ENCODE measurements at places on chromosomes 5 and 9.

- DNase-seq, result no peak
These were observed 165.8 kb upstream of the WWC1 start for GRCh38 chr5:168125445-168126199.

- DNase-seq, result peak; percentile 68
These were observed 1.1 kb downstream of the DNAJC21 start for GRCh38 chr5:34930462-34930844.

GRCh38 chr5:318341-318897 lies 3.1 kb upstream of the AHRR start:
- DNase-seq, result peak; percentile 95

- DNase-seq, result no peak
These were observed 151.5 kb downstream of the RGS3 start for GRCh38 chr9:113614843-113615648.

DNA sequence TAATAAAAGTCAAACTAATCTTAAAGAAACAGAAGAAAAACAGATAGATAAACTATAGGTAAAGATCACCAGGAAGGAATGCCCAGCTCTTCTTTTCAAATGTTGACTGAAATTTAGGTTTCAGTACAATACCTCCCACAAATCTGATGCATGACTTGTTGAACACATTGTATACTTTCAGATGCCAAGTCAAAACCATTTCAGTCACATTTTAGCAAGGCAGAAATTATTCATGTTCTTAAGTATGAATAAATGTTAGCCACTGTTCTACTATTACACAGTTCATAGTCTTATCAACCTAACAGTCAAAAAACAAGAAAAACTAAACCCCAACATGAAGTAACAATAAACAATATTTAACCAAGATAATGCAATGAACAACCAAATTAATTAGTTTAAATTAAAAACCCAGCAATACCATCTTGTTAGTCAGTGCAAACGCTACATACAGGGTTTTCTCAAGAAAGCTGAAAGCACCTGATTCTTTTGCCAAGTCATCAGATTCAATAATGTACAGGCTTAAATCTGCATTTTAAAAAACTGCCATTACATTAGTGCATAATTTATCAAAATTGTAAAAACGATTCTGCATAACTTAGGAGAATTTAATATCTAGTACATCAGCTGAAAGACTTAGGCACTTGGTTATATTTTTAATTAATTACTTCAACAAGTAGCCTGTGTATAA lies 20.0 kb upstream of the PDCL start:
- no peak for DNase-seq

DNA sequence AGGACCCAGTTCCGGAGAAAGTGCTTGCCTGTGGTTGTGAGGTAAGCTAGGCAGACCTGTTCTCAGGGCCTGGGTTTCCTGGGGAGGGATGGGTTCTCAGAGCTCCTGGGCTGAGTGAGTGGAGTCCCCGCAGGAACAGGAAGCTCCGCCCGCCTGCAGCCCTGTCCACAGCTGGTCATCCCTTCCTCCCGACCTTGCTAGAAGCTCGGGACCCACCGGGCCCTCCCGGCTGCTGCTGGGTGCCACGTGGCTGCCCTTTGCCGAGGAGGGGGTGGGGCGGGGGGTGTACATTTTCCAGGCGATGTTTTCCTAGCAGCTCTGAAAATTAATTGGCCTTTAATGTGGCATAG lies 198.1 kb downstream of the C9orf50 start:
- DNase-seq, result peak; percentile 28

DNA sequence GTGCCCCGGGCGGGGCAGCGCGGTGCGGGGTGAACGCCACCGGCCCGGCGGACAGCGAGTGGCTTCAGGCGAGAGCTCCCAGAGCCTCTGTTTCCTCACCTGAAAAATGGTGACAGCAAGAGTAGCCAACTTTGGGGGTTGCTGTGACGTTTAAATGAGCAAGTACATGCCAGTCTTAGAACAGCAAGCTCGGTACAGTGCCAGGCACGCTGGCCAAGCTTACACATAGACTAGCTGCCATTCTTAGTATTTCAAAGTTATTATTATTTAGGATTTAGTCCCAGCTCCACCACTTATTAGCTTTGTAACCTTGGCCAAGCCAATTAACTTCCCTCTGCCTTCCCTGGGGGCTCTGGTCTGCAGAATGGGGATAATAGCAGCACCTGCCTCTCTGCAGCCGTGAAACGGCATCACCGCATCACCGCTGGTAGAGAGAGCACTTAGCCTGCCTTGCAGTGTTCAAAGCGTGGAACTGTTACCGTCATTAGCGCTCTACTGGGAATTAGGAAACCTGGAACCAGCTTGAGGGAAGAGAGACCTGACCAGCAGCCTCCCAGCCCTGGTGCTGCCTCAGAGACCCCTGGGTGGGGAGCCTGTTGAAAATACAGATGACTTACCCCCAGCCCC lies at the start of gene C9orf50:
TSS of gene C9orf50 (minus strand) at position 433 of the 627 bp plus-strand sequence. CDS start 527 bp downstream, outside the sequence.
- DNase-seq, result no peak

- DNase-seq, result peak; percentile 82
These were observed at the start of gene TEX10 for GRCh38 chr9:100352727-100353505. Gene TEX10, minus strand, starts transcription at chr9:100352942. Its CDS starts 3,579 bp downstream, at chr9:100349363.

- no peak for DNase-seq
These were observed 2.7 kb upstream of the AGTPBP1 start for GRCh38 chr9:85744480-85744879.

- peak; percentile 88 for DNase-seq
These were observed 240.7 kb downstream of the CSNK1G3 start for GRCh38 chr5:123752552-123753179.

DNA sequence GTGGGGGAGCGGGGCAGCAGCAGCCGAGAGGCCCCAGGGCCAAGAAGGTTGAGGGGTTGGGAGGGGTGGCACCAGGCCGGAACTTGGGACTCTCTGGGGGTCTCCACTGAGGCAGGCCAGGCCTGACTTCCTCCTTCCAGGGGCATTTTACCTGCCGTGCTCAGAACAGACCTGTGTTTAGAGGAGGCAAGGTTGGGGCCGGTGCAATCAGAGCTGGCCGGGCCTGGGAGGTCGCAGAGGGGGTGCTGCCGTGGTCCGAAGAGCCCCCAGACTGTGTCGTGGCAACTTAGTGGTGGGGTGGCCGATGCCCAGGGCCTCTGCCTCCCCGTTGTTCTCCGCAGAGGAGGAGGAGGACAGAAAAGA lies 21.8 kb downstream of the GLT6D1 start:
- DNase-seq, result no peak

DNA sequence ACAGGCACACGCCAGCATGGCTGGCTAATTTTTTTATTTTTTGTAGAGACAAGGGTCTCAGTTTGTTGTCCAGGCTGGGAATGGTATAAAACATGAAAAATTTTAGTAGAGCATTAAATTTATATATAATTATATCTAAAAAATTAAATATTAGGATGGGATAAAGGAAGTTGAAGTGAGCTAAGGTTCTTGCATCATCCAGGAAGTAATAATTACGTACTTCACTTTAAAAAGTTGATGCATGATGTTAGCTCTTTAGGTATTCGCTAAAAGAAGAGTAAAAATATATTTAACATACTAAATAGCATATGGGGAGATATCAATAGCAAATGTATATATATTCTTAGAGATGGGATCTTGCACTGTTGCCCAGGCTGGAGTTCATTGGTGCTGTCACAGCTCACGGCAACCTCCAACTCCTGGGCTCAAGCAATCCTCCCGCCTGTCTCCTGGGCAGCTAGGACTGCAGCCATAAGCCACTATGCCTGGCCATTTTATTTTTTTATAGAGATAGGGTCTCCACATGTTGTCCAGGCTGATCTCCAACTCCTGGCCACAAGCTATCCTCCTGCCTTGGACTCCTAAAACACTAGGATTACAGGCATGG lies 12.3 kb downstream of the DCAF10 start:
- DNase-seq, result no peak

GRCh38 chr5:4533457-4534105 lies 606.5 kb upstream of the ADAMTS16 start:
- peak; percentile 53 for DNase-seq
